Activated CD8-positive, alpha-beta T cell treated with anti-CD3 and anti-CD28 coated beads, Interleukin-2, amount 10 ng/mL, durations not matched to agents 7 days and 5 days (primary cell): ENCODE measurements at places on chromosomes 4 and X. TPM values are rescaled to one million over a fixed set of nuclear protein-coding genes. Genes with fewer than 3 reads are reported as not detected.

The BANK1 gene
- total RNA-seq: 0.29 TPM

The HSFX1 gene
- total RNA-seq: 0.90 TPM

The MAN2B2 gene
- 29.1 TPM for total RNA-seq

The NUP62CL gene
- total RNA-seq: 1.2 TPM

The PLAC1 gene
- total RNA-seq: not detected

The CSN1S1 gene
- total RNA-seq: not detected

The CDX4 gene
- not detected for total RNA-seq

The ADH1C gene
- not detected for total RNA-seq

The KCTD8 gene
- total RNA-seq: not detected

The RNF212 gene
- total RNA-seq: 2.7 TPM

The RPL39 gene
- total RNA-seq: 1,775 TPM

The NUP54 gene
- 64.1 TPM for total RNA-seq

The CTAG2 gene
- total RNA-seq: not detected

The TEX13B gene
- total RNA-seq: not detected

The CLCN4 gene
- not detected for total RNA-seq

The ANXA3 gene
- 4.2 TPM for total RNA-seq

The SH2D1A gene
- total RNA-seq: 42.1 TPM

The SSX2 gene
- not detected for total RNA-seq

The MYOZ2 gene
- total RNA-seq: not detected

The PRRG3 gene
- total RNA-seq: not detected

The FHDC1 gene
- 0.13 TPM for total RNA-seq

The NUDT11 gene
- total RNA-seq: 0.47 TPM

The GUCY1A1 gene
- total RNA-seq: 0.21 TPM

The C1GALT1C1 gene
- 21.1 TPM for total RNA-seq
